NCI-H2171 (cell line): ENCODE measurements at places on chromosomes 11 and 22.

DNA sequence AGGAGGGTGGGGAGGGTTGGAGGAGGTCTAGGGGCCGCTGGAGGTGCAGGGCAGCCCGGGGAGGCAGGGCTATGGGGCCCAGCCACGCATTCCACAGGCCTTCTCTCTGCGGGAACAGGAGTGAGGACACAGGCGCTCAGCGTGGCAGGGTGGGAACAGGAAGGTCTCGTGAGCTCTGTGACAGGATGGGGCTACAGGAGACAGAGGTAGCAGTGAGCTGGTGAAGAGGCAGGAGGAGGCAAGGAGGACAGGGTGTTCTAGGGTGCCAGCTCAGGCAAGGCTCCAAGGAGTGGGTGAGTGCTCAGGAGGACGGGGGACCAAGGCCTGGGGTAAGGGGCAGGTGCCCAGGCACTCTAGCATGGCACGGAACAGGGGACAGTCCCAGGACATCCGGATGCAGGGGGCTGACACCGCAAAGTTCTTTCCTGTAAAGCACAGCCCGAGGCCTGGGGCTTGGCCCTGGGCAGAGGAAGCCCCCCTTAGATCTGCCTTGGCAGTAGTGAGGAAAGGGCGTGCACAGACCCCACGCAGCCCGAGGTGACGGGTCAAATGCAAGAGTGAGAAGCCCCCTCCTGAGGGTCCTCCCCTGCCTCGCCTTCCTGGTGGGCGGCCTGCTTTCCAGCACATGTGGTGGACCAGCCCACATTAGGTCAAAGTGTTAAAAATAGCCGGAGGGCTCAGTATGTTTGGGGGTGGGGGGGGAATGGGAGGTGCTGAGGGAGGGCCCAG, 4.7 kb upstream of the NEAT1 start:
- DNase-seq = no peak

DNA sequence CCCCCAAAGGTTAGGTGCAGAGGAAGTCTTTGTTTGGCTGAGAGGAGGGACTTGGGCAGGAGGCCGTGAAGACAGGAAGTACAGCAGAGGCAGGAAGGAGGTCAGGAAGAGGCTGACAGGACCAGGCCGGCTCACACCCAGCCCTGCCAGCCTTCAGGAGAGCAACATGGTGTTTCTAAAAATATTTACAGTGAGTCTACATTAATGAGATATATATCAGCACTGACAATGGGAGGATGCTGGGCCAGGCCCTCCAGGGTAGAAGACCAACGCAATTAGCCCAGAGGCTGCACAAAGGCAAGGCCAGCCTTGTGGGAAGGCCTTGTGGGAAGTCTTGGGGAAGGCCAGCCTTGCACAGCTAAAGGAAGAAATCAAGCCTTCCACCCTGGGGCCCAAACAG, 7.9 kb upstream of the APLNR start:
- no peak for DNase-seq

DNA sequence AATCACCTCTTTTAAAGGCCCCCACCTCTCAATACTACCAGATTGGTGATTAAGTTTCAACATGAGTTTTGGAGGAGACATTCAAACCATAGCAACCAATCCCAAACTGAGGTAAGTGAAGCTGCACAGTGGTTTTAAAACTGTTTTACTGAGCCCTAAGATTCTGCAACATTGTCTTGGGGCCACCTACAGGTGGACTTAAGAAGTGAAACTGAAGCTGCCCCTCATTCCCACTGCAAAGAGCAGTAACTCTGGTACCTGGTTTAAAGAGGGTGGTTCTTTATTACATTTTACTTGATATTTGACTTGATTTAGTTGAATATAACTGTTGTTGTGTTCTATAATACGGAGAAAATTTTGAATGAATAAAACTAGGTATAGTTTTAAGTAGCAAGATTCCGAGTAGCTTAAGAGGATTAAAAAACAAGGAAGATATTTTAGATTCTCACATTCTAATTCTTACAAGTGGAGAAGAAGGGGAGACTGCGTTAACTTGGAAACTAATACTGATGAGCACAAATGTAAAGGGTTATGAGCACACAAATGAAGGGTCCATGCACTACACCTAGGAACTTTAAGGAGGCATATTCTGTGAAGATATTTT, 26.7 kb downstream of the SYT9 start:
- DNase-seq = no peak

- DNase-seq = no peak
Measured at GRCh38 chr11:62193952-62194351, 3.9 kb downstream of the SCGB1D1 start.
